GM12864 (cell line): ENCODE measurements at places on chromosomes 7 and 10.

- no peak for DNase-seq
These were observed 1119.1 kb upstream of the PHF14 start for GRCh38 chr7:9854605-9855004.

GRCh38 chr7:22223807-22224206, 133.1 kb downstream of the RAPGEF5 start:
- DNase-seq = no peak

- no peak for DNase-seq
These were observed 176.8 kb downstream of the PRKG1 start for GRCh38 chr10:51251110-51251509.

DNA sequence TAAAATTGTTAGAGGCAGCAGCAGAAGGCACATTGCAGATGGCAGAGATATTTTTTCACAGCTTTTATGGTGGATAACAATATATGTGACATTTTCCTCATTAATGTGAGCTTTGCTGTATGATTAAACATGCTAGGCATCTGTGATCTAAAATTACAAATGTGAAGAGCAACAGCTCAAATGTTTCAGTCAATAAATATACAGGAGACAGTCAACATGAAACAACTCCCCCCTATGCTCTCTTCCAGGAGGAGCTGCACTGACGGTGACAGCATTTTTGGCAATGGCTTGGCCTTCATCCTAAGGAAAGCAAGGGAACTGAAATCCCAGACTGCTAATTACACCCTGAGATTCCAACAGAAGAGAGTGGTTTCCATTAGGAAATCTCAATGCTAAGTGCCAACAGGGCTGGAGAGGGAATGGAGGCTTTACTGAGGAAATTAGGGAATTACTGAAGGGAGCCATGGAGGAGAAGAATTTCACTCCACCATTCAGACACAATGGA, 51.4 kb upstream of the GRB10 start:
- DNase-seq = no peak

DNA sequence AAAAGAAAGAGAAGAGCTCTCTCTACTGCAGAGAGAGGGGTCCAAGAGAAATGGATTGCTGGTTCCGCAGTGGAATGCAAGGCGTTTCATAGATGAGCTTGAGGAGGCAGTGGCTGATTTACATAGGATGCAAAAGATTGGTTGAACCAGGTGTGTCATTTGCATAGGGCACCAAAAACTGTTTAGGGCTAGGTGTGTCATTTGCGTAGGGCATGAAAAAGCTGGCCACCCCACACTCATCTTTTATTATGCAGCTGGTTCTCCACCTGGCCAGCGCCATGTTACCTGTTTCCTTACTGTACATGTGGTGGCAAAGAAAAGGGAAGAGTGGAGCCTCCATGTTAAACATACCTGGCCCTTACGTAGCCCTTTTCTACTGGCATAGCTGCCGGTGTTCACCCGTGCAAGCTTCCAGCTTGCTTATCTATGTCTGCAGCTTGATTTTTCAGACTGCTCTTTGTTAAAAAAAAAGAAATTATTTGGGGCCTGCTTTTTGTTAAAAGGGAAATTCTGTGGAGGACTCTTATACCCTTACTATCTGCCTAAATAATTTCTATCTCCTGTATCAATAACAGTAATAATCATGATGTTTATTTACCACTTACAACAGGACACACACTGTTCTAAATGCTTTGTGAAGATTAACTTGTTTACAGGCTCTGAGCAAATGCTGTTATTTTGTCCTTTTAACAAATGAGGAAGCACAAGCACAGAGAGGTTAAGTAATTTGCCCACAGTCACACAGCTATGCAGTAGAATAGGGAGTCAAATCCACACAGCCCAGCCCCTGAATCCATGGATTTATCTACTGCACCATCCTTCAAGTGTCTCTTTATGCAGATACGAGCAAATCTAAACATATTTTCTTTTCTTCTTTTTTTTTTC, 33.3 kb downstream of the CASP7 start:
- no peak for DNase-seq

GRCh38 chr7:128117691-128118090, 86.5 kb upstream of the LRRC4 start:
- no peak for DNase-seq

DNA sequence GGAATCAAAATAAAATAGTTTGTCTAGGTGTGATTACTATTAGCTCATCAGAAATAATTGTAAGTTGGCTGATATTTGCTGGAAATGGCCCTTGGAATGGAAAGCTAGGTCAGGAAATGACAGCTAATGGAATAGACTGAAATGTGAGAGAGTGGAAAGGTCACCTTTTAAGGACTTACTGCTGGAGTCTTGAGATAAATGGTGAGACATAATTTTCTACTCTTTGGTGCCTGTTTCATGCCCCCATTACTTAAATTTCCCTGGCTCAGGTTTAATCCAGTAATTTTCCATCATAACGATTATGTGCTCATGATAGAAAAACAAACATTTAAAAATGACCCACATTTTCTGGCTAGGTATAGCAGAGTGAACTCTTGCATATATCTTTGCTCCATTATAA, 123.6 kb downstream of the ADAM22 start:
- DNase-seq = no peak

DNA sequence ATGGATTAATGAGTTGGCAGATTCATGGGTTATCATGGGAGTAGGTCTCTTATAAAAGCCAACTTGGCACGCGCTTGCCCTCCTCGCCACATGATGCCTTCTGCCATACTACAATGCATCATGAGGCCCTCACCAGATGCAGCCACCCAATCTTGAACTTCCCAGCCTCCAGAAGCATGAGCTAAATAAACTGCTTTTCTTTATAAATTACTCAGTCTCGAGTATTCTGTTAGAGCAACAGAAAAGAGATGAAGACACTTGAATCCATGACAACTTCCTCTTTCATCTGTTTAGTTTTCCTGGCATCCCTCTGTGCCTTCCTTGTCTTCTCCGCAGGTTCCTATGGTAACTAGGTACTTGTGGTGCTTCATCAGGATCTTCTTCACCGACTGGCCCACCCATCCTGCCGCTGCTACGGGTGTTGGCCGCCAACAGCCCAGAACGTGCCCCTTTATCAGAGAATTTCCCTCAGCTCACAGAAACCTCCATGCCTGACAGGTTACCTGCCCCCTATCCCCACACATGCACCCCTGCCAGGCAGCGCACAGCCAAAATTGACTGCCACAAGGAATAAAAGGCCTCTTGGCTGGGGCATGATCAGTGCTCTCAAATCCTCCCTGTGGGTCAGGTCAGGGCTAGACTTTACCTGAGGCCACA, 28.0 kb upstream of the PPIF start:
- DNase-seq = no peak

DNA sequence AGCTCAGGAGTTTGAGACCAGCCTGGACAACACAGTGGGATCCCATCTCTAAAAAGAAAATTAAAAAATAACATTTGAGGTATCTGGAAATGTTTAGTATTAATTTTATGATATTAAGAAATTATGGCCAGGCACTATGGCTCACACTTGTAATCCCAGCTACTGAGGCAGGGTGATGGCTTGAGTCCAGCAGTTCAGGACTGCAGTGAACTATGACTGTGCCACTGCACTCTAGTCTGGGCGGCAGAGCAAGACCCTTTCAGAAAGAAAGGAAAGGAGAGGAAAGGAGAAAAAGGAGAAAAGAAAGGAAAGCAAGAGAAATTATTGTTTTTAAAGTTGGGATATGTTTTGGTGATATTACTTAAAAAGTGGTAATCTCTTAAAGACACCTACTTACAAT, 2.5 kb upstream of the CCDC186 start:
- no peak for DNase-seq

- no peak for DNase-seq
These were observed 245.1 kb downstream of the CAMK1D start for GRCh38 chr10:12594448-12594944.

- DNase-seq = no peak
These were observed 14.3 kb downstream of the MMS19 start for GRCh38 chr10:97483921-97484320.

DNA sequence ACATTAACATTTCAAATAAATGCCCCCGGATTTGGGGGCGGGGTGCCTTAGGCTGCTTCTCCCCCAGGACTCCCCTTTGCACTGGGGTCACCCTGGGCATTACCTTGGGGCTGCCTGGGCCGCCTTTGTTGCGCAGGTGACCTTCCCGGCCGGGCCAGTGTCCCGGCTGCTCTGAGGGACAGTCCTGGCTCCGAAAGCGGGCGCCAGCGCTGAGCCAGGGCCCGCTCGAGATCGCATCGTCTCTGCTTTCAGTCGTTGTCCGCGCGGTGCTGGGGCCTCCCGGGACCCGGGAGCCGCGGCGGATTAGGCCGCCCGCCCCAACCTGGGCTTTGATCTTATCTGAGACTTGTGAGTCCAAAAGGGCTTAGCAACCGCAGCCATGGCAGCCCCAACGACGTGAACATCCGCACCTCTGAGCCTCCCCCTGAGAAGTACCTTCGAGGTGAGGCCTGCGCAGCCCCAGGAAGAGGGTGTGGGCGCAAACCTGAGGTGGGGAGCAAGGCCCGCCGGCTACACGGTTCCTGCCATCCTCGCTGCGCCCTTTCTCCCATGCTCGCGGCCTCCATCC, 14.8 kb upstream of the WAPL start:
- no peak for DNase-seq

DNA sequence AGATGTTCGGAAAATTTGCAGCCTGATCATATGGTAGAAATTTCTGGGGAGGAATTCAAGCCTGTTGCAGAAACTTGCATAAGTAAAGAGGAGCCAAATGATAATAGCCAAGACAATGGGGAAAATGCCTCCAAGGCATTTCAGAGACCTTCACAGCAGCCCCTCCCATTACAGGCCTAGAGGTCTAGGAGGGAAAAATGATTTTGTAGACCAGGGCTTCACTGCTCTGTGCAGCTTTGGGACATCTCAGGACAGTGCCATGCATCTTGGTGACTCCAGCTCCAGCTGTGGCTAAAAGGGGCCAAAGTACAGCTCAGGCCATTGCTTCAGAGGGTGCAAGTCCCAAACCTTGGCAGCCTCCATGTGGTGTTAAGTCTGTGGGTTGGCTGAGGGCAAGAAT, 50.6 kb upstream of the CYP2C18 start:
- DNase-seq = no peak

DNA sequence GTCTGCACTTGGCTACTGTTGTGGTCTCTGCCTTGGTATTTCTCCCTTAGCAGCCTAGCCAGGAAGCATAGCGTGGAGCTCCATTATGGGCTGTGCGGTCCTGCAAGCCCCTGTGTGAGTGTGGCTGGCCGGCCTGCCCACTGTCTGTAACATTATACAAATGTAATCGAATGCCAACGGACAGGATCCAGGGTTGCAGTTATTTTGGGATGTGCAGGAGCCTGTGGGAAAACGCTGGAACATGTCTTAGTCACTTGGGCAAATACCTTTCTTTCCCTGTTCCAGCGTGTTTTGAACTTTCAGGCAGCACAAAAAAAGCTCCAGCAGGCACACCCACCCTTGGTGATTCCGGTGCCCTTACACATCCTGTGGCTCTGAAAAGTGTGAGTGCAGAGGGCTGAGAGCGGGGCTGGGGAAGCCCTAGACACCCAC, 29.5 kb downstream of the BAG3 start:
- DNase-seq = no peak

- no peak for DNase-seq
These were observed 341.5 kb upstream of the NPVF start for GRCh38 chr7:25569765-25570164.

GRCh38 chr7:139054101-139054500, 18.3 kb upstream of the ZC3HAV1L start:
- DNase-seq = no peak

- DNase-seq = no peak
These were observed 9.4 kb downstream of the HNRNPF start for GRCh38 chr10:43399320-43400310.

DNA sequence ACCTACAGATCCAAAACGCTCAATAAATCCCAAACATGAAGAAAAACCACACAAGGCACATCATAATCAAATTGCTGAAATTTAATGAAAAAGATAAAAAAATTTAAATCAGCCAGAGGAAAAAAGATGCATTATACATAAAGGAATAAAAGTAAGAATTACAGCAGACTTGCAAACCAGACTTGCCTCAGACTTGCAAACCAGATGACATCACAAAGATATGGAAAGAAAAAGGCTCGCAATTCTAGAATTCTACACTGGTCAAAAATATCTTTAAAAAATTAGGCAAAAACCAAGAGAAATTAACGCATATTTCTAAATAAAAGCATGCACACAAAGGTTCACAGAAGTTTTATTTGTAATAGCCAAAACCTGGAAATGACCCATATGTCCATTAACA, 188.0 kb upstream of the NAMPT start:
- no peak for DNase-seq

- no peak for DNase-seq
These were observed 584.0 kb downstream of the GLRX3 start for GRCh38 chr10:130720235-130720634.
